Skeletal muscle cell (primary cell): ENCODE measurements at places on chromosomes 13 and 19.

- no peak for DNase-seq
These were observed 83.1 kb upstream of the OXGR1 start for GRCh38 chr13:97077341-97077740.

DNA sequence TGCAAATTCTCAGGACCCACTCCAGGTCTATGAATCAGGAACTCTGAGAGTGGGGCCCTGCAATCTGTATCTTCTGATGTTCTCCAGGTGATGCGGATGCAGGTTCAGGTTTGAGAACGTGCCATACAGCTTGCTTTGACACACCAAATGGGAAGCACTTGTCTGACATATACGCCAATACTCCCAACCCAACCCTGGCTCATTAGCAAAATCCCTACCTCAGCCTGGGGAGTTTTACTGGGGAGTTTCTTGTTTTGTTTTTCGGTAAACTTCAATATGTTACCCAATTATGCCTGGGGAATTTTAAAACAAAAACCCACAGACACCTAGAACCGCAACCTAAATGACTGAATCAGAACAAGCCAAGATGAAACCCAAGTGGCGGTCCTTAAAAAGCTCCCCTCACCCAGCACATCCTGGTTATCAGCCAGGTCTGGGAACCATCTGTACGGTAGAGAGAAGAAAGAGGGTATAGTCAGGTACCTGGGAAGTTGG is 41.2 kb downstream of the ABCC4 start:
- no peak for DNase-seq

GRCh38 chr13:48977286-48977625 is 1.5 kb downstream of the FNDC3A start:
- no peak for DNase-seq

- DNase-seq: no peak
These were observed 2.9 kb upstream of the PCDH8 start for GRCh38 chr13:52851137-52851962.
